ENCODE measurements at places on chromosomes 6 and 20.

- DNase-seq: no peak
Measured at GRCh38 chr20:54502179-54502578, 26.8 kb downstream of the DOK5 start.

DNA sequence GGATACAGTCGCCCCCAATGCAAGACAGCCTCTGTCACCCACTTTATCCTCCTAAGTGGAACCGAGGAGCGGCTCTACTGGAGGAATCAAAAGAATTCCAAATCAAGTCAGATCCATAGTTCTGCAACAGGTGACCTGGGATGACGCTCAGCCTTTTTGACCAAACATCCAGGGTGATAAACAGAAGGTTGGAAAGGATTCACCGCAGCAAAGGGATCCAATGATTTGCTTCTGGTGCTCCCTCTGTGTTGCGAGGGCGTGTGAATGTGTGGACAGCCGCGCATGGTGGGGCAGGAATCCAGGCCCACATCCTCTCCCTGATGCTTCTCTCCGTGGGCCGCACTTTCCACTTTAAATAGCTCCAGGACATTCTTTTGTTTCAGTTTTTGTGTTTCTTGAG lies 116.8 kb upstream of the CDH4 start:
- DNase-seq: no peak

DNA sequence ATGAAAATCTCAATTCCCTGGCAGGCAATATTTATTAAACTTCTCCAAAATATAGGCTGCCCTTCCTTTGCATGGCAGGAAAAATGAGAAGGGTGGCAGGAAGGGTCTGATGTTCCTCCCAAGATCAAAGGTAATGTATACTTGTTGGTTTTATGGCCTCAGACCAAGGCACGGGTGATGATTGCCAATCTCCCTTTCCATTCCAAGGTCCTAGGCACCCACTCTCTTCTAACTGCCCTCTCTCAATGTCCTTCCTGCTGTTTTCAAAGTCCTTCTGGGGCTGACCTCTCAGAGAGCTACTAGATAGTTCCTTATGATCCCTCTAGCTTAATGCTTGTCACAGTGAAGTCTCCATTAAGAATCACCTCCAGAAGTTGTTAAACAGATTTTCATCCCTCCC lies 15.6 kb upstream of the JAG1 start:
- no peak for DNase-seq

- DNase-seq: no peak
Measured at GRCh38 chr20:41137614-41138474, 501 bp downstream of the PLCG1 start.

DNA sequence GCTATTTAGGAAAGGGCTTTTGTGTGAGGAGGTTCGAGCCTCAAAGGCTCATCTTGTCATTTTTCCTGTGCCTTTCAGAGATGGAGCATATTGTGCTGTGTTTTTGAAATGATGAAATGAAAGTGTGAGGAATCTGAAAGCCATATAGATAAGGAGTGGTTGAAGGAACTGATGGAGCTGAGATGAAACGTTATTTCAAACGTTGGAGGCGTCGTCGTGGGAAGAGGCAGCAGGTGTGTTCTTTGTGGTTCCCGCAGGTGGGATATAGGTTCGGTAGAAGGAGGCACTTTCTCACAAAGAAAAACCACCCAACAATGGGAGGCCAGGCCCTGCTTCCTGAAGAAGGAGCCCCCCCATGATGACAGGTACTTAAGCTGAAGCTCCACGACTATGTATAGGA lies 83.2 kb upstream of the SNAP25 start:
- DNase-seq: no peak

DNA sequence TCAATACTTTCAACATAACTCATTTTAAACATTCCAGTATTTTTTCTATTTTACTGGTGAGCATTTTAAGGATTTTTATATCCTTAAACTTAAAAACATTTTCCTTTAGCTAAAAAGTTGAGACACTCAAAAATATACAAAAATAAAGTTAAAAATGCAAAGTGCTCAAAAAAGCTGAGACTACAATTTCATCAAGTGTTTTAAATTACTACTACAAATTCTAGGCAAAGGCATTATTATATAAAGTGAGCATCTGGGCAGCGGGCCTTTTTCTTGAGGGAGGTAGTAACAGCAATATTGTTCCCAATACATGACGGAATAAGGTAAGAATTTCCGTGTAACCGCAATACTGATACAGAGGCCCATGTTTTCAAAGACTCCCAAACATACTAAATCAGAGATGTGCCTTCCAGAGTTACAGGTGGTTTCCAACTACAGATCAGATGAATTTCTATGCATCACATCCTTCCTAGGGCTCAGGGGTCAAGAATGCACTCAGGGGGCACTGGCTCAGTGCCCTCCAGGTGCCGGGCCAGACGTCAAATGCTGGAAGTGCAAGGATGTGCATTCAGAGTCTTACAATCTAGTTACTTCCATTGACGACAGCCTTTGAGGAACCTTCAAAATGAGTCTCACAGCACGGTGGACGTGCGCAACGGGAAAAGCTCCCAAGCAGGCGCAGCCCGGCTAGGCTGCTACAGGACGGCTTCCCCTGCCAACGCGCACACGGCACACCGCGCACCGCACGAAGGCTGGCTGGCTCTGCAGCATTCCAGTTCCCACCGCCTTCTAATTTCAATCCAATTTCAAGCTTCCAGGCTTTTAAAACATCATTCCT lies 1.7 kb downstream of the PHF10 start:
- DNase-seq: no peak

GRCh38 chr6:89736893-89737292 lies 82.7 kb downstream of the MDN1 start:
- no peak for DNase-seq

- no peak for DNase-seq
Measured at GRCh38 chr6:45933855-45934254, 81.8 kb downstream of the CLIC5 start.

- no peak for DNase-seq
Measured at GRCh38 chr6:13577926-13578325, 3.5 kb downstream of the SIRT5 start.

DNA sequence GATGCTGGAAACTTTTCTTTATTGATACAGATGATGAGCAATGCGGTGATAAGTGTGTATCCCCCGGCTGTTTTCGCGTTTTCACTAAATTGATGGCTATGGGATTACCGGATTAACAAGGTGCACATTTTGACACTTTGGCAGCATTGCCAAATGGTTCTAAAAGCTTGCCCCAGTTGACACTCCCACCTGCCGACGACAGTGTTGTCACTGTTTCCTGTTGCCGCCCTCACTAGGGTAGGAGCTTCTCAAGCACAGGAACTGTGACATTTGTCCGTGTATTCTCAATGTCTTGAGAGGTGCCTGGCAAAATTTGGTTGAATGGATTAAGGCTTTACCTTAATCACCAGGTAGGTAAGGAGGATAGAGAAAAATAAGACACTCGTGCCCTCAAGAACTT lies 9.8 kb upstream of the MAPK13 start:
- no peak for DNase-seq

DNA sequence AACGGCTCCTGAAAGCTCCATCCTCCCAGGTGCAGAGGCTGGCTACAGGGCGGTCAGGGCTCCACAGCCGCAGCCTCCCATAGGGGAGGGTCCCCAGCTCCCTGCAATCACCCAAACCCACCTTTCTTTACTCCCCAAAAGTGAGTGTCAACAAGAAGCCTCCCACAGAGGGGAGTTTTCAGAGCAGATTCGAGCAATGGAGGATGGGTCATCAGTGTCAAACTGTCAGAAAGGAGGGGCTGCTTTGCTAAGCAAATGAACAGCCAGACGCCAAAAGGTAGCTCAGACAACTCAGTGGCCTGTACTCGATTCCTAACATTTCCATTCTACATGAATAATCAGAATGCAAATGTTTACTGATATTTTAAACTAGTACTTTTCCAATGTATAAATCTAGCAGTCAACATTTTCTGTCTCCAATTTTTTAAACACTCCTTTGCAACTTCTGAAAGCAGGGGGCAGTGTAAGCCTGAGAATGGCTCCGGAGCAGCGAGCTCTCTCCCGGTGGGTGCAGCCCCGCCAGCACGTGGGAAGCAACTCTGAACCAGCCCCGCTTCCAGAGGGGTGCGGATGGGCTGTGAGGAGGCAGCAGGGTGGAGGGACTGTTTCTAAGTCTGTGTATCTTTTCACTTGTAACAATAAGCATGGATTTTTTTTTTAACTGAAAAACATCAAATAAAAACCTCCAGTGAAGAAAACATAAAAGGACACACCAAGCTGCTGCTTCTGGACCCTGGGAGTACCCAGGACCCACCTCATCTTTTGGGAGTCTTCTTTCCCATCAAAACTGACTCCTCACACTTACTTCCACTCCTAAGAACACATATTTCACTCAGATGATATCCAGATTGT lies 54.9 kb downstream of the TAF4 start:
- no peak for DNase-seq

DNA sequence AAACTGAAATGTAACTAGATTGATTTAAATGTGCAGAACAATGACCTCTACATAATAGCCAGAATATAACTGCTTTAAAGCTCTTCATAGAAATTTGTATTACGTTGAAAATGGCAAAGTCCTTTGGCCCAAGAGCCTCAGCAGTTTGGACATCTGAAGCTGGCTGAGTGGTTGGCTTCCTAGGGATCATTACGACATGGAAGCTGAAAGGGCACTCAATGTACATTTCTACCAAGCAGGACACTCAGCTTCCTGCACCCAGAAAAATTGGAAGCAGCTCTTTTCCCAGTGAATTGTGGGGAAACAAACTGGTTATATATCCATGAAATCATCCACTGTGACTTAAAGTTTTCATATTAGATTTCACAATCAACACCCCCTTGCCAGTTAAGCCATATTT lies 40.2 kb upstream of the TNFRSF21 start:
- no peak for DNase-seq

DNA sequence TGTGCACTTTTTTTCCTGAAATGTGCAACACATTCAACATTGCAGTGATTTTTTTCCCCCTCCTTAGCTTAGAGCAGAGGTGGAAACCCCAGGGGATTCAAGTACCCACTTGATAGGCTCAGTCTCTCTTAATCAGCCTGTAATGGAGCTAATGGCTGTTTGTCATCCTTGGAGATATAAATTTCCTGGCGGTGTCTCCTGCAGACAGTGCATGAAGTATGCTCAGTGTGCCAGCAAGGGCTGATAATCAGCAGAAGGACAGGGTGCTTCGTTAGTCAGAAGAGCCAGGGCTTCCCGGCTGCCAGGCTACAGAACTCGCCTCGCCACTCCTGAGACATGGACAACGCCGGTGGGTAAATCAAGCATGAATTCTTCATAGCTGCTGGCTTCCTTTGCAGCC lies 69.8 kb upstream of the PHACTR2 start:
- no peak for DNase-seq

DNA sequence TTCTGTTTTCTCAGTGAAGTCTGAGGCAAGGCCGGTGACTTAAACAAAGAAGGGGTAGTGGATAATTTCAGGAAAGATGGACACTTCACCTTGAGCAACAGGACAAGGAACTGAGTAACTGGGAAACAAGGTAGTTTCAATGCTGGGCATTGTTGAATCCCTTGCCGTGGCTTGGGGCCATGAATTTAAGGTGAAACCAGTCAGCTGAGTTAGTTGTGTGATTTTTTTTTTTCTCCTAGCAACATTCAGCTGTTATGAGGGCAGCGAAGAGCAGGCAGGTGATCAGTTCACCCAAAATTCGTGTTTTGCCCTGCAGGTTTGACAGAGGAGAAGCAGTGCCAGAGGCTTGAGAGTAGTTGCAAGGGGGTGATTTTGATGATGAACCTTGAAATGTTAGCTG lies 6.8 kb downstream of the BICRAL start:
- no peak for DNase-seq

- DNase-seq: no peak
Measured at GRCh38 chr6:16706911-16707783, 54.1 kb downstream of the ATXN1 start.

DNA sequence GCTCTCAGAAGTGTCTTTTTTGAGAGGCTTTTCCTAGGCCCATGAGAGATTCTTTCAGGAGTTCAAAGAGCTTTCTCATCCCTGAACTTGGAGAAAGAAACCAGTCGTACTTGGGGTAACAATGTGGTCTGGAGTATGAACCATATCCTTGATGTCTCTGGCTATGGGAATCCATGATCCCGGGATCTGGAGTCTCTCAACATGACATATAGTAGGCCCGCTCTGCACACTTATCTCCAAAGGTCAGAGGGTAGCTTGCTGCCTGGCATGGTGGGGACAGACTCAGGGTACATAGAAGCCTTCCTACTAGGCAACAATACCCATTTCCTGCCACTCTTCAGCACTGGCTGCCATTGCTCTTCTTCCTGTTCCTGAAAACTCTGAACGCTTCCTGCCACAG lies 42.2 kb upstream of the NFATC2 start:
- DNase-seq: no peak

GRCh38 chr6:6543181-6543879 lies 45.2 kb upstream of the LY86 start:
- DNase-seq: no peak

DNA sequence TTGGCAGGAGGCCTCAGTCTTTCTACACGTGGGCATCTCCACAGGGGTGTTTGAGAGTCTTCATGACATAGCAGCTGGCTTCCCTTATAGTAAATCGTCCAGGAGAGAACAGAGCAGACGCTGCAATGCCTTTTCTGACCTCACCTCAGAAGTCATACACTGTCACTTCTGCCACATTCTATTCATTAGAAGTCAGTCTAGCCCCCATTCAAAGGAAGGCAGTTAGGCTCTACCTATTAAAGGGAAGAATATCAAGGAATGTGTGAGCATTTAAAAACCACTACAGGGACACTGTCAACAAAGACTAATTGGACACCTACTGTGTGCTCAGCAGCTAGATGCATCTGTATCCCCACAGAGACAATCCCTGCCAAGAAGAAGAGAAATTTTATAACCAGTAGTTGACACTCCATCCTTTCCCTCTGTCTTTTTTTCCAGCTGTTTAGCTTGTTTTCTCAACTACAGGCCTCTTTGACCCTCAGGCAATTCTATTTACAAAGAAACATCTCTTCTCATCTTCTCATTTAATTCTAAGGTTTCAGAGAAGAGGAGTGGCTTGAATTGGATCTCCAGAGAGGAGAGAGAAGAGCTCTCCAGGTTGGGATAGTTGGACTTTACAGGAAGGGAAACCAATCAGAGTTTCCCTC lies 18.6 kb downstream of the ARMC12 start:
- DNase-seq: no peak

DNA sequence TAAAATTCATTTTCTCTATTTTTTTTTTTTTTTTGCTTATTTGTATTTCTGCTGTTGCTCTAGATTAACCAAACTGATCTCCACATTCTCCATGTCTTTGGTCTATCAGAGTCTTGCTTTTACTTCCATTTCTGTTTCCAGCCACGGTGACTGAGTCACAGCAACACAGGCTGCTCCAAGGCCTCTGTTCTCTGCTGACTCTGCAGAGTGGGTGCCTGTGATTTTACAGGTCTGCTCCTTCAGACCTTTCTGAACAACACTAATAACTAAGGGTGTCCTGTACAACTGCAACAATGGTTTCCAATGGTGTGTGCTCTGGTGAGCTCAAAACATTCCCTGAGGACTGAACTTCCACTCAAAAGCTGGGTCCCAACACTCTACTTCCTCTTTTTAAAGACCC lies 102.3 kb upstream of the BMP2 start:
- DNase-seq: no peak

- no peak for DNase-seq
Measured at GRCh38 chr6:36627801-36628246, 33.7 kb downstream of the SRSF3 start.

- no peak for DNase-seq
Measured at GRCh38 chr6:113011389-113011788, 664.3 kb downstream of the RFPL4B start.

- DNase-seq: no peak
Measured at GRCh38 chr6:168724669-168725570, 283.9 kb downstream of the SMOC2 start.

Measured in nucleus accumbens (tissue), 56 donors.